CD4-positive, alpha-beta T cell treated with Interleukin-15 for 4 hours (primary cell): ENCODE measurements at places on chromosomes 5 and 9.

GRCh38 chr5:111068213-111068612 is 3.3 kb upstream of the TSLP start:
- no peak for DNase-seq

DNA sequence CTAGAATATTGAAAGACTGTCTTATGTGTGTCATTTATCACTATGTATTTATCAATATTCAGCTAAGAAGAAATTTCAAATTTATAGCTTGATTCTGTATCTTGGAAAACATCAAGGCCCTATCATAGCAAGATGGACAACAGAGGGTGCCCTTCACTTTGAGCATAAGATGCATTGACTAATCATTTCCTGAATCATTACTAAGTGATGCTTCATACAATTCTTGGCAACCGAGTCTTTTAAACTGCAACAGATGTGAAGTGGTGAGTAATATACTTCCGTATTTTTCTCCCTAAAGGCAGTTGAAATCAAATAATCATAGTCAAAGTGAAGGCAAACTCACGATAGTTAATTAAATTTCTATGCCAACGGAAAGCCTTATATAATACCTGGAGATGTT is 318.6 kb upstream of the RGMB start:
- no peak for DNase-seq

DNA sequence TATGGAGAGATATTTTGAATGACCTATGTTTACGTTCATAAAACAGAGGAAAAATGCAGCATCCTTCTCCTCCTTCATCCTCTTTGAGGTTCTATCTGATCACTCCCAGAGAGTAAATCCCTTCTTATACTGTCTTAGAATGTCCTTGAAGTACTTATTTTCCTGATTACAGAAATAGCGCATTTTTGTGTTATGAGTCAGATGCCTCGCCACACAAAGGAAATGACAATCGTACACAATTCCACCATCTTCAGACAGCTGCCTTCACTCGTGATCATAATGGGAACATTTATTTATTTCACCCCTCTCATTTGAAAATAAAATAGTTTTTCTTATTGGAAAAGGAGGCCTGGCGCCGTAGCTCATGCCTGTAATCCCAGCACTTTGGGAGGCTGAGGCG is 2.4 kb upstream of the GLT6D1 start:
- DNase-seq, result no peak

GRCh38 chr9:36656842-36657241 is 84.1 kb downstream of the MELK start:
- DNase-seq, result no peak

- DNase-seq, result no peak
Measured at GRCh38 chr5:1118738-1119137, 6.9 kb upstream of the SLC12A7 start.

DNA sequence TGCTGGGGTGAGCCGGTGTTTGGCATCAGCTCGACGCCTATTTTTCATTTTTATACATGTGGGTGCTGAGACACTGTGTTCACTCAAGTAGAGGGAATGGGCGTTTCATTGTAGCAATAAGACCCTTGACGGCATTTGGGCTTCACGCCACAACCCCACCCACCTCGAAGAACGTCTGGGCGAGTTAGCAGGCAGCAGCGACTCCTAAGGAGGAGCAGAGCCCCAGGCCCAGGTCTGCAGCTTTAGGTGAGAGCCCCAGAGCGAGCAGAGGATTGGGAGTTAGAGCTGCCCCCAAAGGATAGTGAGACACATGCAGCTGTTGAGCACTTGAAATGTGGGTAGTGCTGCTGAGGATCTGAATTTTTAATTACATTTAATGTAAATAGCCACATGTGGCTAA is 1.6 kb upstream of the ZFP62 start:
- no peak for DNase-seq

- DNase-seq, result no peak
Measured at GRCh38 chr5:111742177-111742994, 14.6 kb downstream of the NREP start.

DNA sequence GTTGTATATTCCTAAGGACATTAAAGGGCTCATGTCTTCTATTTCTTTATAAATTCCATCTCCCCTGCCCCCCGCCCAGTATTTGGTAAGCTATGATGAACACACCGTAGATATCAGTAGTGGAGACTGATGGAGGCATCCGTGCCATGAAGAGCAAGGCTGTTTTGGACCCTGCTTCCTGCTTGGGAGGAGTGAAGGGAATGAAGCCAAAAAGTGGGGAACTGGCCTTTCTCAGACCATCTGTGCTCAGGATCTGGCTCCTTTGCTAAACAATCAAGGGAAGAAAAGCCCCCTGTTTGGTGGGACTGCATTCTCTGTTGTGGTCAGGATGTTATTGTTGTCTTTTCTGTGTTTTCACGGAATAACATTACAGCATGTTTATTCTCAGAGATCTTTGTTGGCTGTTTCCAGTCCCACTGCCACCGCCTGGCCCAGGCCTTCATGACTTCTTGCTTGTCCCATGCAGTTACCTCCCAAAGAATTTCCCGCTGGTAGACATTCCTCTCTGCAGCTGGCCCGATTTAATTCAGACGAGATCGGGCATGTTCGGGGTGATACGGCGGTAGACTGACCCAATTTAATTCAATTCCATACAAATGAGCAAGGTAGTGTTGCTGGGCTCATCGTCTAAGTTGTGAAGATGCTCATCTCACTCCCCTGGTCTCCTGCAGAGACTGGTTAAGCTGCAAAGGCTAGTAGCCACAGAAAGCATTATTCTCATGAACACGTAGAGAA is 31.4 kb upstream of the ANKH start:
- DNase-seq, result no peak

DNA sequence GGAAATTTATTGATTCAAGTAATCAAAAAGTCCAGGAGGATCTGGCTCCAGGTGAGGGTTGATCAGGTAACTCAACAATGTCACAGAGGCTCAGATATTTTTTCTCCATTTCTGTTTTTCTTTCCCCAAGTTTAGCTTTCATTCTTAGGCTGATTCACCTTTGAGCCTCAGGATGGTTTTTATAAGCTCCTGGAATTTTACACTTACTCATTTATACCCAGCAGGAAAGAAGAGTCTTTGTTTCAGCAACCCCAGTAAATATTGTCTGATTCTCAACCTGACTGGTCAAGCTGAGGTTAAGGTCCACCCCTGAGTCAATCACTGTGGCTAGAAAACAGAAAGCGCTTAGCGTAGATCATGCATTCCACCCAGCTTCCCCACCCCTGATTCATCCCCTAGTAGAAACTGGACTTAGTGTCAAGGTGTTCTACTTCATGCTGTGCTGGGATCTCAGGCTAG is 500.6 kb downstream of the KIF4B start:
- DNase-seq, result no peak

GRCh38 chr9:112299514-112299913 is 33.9 kb downstream of the PTBP3 start:
- DNase-seq, result no peak

GRCh38 chr5:134708301-134708700 is 30.0 kb upstream of the CAMLG start:
- no peak for DNase-seq

DNA sequence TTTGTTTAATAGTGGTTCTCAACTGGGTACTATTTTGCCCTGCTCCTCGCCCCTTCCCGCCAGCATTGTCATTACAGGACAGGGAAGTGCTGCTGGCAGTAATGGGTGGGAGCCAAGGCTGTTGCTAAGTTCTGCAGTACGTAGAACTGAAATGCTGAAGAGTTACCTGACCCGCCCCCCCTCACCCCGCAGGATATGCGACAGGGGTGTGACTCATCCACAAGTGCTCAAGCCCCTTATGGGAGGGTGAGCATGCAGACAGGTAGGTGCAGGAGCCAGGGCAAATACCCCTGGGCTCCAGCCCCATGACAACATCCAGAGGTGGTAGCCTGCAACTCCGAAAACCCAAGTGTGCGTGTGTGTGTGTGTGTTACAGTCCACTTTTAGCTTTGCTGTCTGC is 35.7 kb downstream of the LRRC70 start:
- DNase-seq, result no peak

- DNase-seq, result no peak
Measured at GRCh38 chr9:37921546-37922300, 17.8 kb upstream of the SLC25A51 start.

- no peak for DNase-seq
Measured at GRCh38 chr9:21711504-21711903, 90.9 kb upstream of the MTAP start.

- no peak for DNase-seq
Measured at GRCh38 chr5:554284-554988, 30.2 kb upstream of the SLC9A3 start.

DNA sequence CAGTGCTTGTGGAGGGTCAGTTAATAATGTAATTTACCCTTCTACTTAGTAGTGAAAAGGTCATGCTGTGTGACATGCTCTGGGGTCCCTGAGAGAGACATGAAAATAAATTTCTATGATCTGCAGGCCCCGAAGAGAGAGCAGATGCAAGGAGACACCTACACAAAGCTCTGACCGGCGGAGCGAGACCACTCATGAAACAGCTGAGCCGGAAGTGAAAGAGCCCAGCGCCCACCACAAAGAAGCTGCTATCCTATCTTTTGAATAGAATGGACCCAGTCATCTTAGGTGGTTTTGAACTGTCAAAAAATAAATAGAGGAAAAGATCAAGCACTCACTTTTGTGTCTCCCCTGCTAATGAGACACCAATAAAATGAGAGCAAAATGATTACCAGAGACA is 190.0 kb downstream of the MED10 start:
- no peak for DNase-seq

DNA sequence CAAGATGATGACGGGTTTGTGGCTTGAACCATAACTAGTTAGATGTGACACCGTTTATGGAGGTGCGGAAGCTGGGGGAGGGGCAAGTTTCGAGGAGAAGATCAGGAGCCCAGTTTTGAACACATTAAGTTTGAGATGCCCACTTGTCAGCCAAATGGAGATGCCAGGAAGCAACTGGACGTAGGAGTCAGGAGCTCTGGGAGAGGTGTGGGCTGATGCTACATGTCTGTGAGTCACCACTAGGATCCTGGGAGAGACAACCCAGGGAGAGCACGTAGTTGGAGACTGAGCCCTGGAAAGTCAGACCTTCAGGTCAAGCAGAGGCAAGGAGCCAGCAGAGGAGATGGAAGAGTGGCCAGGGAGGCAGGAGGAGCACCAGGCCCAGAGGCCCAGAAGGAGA is 48.8 kb upstream of the SLC25A51 start:
- DNase-seq, result no peak

DNA sequence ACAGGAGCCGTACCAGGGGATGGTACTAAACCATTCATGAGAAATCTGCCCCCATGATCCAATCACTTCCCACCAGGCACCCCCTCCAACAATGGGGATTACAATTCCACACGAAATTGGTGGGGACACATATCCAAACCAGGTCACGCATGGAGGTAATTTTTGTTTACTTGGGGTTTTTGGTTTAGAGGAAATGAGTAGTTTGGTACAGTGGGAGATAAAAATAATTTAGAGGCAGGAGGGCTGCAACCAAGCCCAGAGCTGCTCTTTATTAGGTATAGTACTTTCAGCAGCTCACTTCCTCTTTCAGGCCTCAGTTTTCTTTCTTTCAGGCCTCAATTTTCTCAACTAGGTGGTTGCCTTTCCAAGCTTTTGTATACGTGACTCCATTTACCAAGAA is 23.2 kb downstream of the PRUNE2 start:
- DNase-seq, result no peak

DNA sequence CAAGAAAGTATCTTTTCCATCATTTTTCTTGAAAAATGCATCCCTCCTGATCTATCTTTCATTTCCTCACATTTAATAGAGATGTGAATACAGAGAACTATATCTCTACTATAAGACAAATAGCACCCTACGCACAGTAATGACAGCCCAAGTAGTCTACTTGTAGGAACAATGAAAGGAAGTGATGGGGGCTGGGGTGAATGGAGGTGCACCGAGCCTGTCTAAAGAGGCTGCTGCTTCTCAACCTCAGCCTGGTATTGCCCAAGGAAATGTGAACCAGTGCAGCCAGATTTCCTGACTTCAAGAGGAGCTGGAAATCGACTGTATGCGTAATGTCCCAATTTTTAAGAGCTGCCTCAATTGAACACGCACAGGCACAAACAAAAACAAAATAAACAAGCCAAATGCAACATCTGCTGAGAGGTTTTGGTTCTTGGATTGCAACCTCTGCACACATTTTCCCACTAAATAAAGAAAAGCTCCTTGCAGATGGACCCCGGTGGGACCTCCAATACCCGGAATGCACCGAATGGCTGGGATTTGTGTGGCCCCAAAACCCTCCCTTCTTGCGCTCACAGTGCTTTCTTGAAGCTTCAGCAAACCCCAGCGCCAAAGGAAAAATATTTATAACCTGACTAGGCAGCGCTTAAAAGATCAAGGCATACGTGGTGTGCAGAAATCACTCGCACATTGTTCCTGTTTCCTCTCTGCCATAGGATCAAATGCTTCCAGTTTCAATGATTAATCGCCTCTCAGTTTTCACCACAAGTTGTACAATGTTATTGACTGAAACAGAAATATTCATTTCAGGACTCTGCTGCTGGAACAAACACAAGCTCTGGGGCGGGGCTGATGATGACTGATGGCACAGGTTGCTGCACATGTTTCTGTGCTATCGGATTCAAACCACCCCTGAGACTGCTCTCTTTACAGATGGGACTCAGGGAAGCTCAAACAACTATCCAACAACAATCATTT is 68.3 kb downstream of the KCNIP1 start:
- no peak for DNase-seq
